ENCODE measurements at places on chromosomes 5 and 9.

- no peak for DNase-seq
Observed at GRCh38 chr9:125233678-125234077, 7.5 kb downstream of the HSPA5 start.

DNA sequence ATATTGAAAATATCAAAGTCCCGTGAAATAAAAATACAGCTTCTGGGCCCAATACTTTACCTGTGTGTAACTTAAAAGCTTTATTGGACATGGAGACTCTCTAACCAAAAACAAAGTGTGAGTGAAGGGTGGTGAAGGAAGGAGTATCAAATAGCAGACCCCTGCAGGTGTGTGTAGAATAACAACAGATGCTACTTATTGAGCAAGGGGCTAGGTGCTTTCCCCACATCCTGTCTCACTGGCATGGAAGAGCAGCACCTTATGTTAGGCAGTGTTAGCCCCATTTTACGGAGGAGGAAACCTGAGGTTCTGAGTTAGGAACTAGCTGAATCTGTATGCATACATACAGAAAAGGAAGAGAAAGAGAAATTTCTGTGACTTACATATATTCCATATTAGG, 21.8 kb downstream of the SLIT3 start:
- no peak for DNase-seq

DNA sequence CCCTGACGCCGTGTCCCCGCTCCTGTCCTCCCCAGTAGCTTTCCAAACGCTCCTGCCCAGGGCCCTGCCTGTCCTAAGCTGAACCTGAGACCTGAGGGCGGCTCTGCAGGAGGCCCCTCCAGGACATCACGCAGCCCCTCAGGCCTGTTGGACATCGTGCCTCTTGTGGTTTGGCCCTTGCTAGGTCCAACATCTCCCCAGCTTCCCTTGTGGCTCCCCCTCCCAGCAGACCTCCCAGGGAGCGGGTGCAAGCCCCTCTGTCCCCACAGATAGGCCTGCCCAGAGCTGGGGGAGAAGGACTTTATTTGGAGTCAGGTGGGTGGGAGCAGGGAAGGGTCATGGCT, 4.1 kb downstream of the OBP2B start:
- no peak for DNase-seq

- no peak for DNase-seq
Observed at GRCh38 chr5:88183255-88183654, 85.4 kb downstream of the TMEM161B start.

DNA sequence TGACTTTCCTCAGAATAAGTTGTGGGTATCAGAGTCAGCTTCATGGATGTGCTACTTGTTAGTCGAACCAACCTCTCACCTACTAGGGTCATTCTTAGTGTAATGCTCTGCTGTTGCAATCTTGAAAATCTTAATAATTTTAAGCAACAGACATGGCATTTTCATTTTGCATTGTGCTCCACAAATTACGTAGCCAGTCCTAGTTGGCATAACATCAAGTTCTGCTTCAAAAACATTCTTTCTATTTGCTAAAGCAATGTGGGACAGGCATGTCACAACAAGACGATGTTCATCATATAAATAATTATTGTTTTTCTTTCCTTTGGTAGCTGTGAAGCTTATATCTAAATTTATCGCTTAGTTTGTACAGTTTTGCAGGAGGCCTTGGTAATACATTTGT, 39.3 kb upstream of the CDH12 start:
- no peak for DNase-seq

GRCh38 chr9:105054491-105054890, 126.5 kb upstream of the ABCA1 start:
- no peak for DNase-seq

DNA sequence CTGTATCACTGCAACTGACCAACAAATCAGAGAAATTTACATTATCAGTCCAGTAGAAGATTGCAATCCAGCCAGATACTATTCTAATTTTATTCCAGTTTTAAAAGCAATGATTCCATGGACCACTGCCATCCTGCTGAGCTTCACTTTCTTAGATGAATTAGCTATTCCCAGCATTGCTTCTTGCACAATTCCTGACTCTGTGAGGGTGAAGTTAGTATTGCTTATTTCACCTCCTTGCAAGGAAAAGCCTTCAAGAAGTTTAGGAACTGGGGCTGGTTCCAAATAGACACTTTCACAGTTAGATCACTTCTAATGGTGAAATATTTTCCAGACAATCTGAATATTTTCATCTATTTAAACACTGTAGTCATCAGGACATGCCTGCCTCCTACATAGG, 338.6 kb upstream of the TNC start:
- peak; percentile 11 for DNase-seq

DNA sequence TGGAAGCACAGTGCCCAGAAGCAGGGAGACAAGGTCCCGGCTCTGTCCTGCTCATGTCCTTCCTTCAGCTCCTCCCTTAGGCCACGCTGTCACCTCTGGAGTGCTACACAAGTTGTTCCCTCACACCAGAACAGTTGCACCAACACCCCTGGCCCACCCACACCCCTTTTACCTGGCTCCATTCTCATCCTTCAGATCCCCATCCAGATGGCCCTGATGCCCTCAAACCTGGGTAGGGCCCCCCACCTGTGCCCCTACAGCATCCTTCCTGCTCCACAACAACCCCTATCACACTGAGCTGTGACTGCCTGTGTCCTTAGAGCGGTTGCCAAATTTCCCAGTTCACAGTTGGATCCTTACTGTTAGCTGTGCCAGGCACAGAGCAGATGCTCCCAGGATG, 29.2 kb downstream of the ANKS6 start:
- no peak for DNase-seq

All from thoracic aorta (tissue), 2 donors.